ENCODE measurements at places on chromosomes 7 and 10.

GRCh38 chr7:75617634-75618234 is 121.0 kb downstream of the HIP1 start:
- DNase-seq: peak; percentile 23

- DNase-seq: no peak
These were observed 39.9 kb downstream of the PLEKHA8 start for GRCh38 chr7:30068117-30068516.

DNA sequence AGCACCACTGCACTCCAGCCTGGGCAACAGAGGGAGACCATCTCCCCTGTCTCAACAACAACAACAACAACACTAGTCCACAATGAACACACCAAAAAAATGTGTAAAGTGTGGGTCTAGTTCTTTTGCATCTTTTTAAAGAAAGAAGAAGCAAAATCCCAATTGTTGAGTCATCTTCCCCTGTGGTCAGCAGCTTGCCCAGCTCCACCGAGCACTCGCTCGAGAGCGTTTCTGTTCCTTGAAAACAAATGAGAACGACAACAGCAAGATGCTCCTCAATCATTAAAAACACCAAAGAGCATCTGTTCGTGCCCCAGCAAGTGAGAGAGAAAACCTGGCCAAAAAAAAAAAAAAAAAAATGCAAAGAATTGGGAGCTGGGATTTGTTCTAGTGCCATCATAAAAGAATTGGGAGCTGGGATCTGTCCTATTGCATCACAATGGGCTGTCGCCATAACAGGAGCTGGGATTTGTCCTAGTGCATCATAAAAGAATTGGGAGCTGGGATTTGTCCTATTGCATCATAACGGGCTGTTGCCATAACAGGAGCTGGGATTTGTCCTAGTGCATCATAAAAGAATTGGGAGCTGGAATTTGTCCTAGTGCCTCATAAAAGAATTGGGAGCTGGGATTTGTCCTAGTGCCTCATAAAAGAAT is 118.1 kb downstream of the PTPRN2 start:
- no peak for DNase-seq

DNA sequence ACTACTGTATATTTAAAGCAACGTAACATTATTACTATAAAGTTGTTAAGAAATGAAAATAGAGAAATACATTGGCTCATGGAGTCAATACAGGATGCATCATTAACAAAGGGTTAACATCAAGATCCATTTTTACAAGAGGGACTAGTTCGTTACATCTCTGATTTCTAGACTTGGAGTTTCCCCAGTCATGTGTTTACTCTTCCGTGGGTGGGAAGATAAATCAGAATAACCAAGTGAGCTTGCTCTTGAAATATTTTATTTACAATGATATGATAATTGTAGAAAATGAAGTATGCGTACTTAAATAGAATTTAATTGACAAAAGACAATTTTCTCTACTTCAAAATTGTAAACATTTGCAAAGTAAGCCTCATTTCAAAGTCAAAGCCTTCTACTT is 1.0 kb upstream of the PRKAR2B start:
- DNase-seq: no peak

DNA sequence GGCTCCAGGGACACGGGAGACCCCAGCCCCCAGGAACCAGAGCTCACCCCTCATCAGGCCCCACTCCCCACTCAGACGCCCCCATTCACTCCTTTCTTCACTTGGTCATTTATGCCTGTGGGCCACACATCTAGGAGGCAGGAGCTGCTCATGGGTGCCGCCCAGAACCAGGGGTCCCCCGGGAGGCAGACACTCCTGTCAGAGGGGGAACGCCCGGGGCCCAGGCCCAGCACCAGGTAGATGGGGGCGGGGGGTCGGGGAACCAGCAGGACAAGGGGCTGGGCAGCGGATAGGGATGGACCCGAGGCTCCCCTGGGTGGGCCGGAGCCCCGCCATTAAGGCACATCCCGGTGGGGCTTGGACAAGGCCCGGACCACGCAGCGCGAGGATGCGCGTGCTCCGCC is 11.8 kb downstream of the CALY start:
- DNase-seq: no peak

DNA sequence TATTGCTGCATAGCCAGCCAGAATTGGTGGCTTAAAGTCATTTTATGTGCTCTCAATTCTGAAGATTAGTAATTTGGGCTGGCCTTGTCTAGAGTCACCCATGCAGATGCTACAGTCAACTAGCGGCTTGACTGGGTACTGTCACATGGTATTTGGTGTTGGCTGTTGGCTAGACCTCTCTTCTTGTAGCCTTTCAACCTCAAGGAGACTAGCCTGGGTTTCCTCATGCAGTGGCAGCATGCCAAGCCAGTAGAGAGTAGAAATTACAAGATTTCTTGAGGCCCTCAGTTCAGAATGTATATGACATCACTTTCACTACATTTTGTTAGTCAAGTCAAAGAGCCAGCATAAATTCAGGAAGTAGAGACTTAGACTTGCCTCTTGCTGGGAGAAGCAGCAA is 3.7 kb upstream of the ZNF800 start:
- no peak for DNase-seq
